ENCODE measurements at places on chromosomes 3 and 15.

DNA sequence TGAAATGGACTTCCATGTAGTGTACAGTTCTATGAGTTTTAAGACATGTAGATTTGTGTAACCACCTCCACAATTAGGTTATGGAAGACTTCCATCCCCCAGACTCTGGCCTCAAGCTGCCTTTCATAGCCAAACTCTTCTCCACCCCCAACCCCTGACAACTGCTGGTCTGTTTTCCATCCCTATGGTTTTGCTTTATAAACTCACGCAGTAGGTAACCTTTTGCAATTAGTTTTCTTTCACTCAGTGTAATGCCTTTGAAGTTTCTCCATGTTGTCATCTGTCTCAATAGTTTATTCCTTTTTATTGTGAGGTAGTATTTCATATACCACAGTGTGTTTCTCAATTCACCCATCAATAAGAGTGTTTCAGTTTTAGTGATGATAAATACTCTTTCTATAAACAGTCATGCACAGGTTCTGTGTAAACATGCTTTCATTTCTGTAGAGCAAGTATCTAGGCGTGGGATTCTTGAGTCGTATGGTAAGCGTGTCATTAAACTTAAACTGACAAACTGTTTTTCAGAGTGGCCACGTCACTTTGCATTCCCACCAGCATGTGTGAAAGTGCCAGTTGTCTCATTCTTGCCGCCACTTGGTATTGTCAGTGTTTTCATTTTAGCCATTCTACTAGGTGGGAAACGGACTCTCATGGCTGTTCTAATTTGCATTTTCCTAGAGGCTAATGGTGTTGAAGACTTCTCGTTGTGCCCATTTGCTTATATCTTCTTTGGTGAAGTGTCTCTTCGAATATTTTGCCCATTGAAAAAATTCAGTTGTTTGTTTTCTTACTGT, 47.3 kb upstream of the ALDH1A3 start:
- no peaks in the 10 kb centered on the region for H3K36me3 ChIP-seq
- H3K27ac ChIP-seq = no peak overlapping the region
- no peaks in the 10 kb centered on the region for H3K27me3 ChIP-seq
- no peak overlapping the region for H3K4me3 ChIP-seq
- H3K4me1 ChIP-seq = peaks cover 13% of the 10 kb centered on the region

DNA sequence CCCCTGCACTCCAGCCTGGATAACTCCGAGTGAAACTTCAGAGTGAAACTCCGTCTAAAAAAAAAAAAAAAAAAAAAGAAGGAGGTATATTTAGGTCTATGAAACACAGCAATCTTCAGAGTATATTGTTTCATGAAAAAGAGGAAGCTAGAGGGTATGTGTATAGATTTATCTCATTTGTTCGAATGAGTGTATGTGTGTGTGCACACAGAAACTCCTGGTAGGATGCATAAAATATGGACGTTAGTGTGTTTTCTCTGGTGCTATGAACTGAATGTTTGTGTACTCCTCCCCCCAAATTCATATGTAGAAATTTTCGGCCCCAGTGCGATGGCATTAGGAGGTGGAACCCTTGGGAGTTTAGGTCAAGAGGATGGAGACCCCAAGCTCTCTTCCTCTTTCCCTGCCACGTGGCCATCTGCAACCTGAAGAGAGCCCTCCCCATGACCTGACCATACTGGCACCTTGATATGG, 98.6 kb upstream of the KLF13 start:
- no peak overlapping the region for H3K4me3 ChIP-seq
- DNase-seq = no peak
- peaks cover 19% of the 10 kb centered on the region for H3K4me1 ChIP-seq
- H3K27ac ChIP-seq = no peak overlapping the region

- no peaks in the 10 kb centered on the region for H3K27me3 ChIP-seq
- no peak for DNase-seq
- no peak overlapping the region for H3K27ac ChIP-seq
- no peaks in the 10 kb centered on the region for H3K36me3 ChIP-seq
- H3K4me3 ChIP-seq = no peak overlapping the region
Observed at GRCh38 chr3:72655723-72656122, 192.5 kb downstream of the SHQ1 start.

DNA sequence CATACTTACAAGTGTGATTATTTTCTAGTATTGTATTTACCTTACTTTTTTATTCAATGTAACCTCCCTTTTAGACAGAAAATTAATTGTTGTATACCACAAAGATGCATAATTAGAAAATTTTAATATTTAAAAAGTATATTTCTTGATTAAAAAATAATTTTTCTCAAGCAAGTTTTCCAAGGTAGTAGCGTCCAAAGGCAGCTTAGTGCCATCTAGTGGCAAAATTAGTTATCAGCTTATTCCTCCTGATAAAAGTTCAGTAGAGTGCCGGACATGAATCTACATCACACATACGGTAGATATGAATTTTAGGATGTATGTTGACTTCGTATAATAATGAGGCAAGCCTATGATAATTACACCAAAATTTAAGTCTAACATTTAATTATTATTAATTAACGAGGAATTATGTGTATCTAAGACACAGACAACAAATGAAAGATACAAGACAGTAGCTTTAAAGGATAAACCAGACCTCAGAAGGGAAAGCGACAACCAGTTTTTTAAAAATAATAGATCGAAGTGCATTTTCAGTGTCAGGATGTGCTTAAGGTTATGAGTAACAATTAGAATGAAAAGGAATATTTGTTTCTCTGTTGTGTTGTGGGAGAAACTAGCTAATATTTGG, 405.9 kb downstream of the ROBO1 start:
- no peak overlapping the region for H3K27ac ChIP-seq
- H3K27me3 ChIP-seq = no peaks in the 10 kb centered on the region
- DNase-seq = no peak
- H3K4me1 ChIP-seq = peaks cover 8% of the 10 kb centered on the region
- H3K4me3 ChIP-seq = no peak overlapping the region

- DNase-seq = no peak
- no peaks in the 10 kb centered on the region for H3K36me3 ChIP-seq
- no peak overlapping the region for H3K4me3 ChIP-seq
- no peak overlapping the region for H3K27ac ChIP-seq
- H3K4me1 ChIP-seq = no peaks in the 10 kb centered on the region
Observed at GRCh38 chr3:140288595-140288994, 353.6 kb downstream of the CLSTN2 start.

DNA sequence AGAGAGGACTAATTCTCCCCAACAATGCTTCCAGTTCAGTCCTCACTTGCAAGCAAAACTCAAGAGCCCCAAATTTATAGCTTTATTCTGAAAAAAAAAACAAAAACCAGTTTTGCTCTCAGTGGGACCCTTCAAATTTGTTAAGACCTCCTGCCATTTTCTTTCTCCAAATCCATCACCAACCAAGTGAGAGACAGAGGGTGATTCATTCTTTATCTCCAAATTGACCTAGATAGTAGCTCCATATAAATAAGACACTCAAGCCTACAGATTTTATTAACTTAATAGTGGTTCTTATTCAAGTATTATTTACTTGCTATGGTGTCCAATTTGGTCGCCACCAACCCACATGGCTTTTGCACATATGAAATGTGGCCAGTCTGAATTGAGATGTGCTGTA, 195.8 kb downstream of the RORA start:
- H3K4me3 ChIP-seq = no peak overlapping the region
- H3K36me3 ChIP-seq = no peaks in the 10 kb centered on the region
- peaks cover 18% of the 10 kb centered on the region for H3K4me1 ChIP-seq
- no peaks in the 10 kb centered on the region for H3K27me3 ChIP-seq
- no peak for DNase-seq
- H3K27ac ChIP-seq = no peak overlapping the region

DNA sequence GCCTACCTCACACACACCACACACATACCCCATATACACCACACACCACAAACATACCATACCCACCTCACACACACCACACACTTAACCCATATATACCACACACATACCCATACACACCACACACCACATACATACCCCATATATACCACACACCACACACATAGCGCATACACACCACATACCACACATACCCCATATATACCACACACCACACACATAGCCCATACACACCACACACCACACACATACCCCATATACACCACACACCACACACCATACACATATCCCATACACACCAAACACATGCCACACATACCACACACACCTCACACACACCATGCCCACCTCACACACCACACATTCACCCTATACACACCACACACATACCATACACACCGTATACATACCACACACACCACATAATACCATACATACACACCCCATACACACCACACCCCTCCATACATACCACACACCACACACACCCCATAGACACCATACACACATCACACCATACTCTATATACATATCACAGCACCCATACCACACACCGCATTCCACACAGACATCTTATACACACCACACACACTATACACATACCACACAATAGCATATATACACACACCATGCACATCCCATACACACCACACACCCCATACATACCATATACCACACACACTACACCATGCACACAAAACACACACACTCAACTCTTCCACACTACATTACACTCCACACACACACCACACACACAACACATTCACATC, 29.5 kb downstream of the APBA2 start:
- H3K27me3 ChIP-seq = no peaks in the 10 kb centered on the region
- no peak for DNase-seq
- H3K4me3 ChIP-seq = no peak overlapping the region
- no peak overlapping the region for H3K27ac ChIP-seq

DNA sequence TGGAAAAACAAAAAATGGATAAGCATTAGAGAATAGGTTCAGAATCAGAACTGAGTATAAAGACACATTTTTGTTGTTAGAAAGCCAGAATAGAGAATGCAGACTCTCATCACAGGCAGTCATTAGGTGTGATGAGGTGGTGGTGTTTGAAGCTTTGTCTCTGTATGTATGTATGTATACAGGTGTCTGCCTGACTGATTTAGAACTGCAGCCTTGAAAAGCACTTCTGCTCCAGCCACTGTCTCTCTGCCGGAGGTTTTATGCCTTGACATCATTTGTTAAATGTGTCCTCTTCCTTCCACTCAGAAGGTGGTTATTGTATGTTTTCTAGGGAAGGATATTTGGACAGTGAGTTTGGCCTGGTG, 80.7 kb upstream of the ZBED2 start:
- H3K36me3 ChIP-seq = no peaks in the 10 kb centered on the region
- no peak overlapping the region for H3K4me3 ChIP-seq
- DNase-seq = no peak
- no peaks in the 10 kb centered on the region for H3K27me3 ChIP-seq
- no peak overlapping the region for H3K27ac ChIP-seq

DNA sequence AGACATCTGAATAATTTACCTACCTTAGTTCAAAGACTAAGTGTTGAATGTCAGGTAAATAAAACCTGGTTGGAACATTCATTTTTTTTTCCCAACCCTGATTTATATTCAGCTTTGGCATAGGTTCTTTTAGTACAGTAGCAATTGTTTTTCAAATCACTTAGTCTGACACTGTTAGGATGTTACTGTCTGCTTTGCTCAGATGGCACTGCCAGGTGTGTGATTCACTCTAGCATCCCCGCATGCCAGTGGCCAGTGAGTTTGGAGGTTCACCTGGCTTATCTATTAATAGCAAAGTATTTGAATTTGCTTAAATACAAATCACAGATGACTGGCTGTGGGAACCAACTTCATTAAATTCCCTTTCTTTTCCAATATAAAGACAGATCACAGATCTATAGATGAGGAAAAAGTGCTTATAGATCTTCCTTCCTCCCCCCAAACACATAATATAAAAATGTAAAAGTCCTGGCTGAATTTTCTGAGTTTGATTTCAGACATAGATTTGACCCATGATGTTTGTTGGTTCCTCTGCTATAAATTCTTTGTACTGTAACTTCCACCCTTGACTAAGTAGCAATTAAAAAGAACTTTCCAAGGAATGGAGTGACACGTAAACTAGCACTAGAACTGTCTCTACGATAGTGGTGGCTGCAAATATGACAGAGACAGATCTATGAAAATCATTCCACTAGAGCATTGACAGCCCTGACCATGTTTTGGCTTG, 3.9 kb downstream of the THBS1 start:
- peaks cover 59% of the 10 kb centered on the region for H3K4me1 ChIP-seq
- H3K27me3 ChIP-seq = no peaks in the 10 kb centered on the region
- H3K4me3 ChIP-seq = no peak overlapping the region
- DNase-seq = no peak

DNA sequence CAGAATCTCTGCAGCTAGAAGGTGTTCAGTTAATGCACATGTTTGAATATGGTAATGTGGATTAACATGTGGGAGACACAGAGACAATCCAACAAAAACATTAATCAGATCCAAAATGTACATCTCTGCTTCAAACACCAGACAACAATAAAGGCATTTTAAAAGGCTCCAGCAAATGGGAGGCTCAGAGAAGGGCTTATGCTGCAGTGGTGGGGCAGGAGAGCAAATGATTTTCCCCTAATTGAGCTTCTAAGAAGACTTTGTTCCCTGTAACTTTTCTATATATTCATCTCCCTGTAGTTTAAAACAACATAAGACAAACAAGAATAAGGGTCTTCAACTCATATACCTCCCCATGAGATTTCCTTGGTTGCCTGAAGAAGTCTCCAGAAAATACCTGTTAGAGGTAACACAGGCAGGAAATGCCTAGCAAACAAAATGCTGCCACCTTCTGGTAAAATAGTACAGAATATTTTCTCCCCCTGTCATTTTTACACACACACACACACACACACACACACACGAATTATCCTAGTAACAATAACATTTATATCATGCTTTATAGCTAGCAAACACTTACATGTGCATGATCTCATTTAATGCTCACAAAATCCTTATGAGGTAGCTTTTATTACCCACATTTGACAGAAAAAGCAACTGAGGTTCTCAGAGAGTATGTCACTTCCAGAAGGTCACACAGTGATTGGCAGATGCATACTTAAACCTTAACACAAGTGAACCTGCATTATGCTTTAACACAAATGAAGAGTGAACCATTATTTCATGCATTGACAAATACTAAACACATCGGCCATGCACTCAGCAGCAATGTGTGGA, 123.4 kb upstream of the MB21D2 start:
- no peaks in the 10 kb centered on the region for H3K4me1 ChIP-seq
- no peak overlapping the region for H3K4me3 ChIP-seq
- DNase-seq = no peak
- no peak overlapping the region for H3K27ac ChIP-seq
- H3K36me3 ChIP-seq = no peaks in the 10 kb centered on the region

DNA sequence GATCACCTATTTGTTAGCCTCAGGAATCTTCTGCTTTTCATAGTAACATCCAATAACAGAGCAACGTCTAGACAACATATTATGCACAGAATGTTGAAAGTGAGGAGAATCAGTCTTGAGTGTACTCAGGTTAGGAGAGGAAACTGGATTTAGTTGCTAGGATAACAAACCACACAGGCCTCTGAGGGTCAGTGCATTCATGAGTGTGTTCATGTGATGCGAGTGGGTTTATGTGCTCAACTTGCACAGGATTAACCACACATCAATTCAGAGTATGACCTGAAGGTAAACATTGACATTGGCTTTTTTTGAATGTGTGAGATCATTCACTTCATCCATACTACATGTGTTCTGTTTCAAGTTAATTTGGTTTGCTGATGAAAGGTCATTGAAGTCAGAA, 287.6 kb downstream of the DIPK2A start:
- no peak overlapping the region for H3K27ac ChIP-seq
- H3K36me3 ChIP-seq = no peaks in the 10 kb centered on the region
- no peaks in the 10 kb centered on the region for H3K27me3 ChIP-seq
- H3K4me3 ChIP-seq = no peak overlapping the region
- DNase-seq = no peak

GRCh38 chr3:175073219-175073905, 214.2 kb downstream of the NAALADL2 start:
- no peaks in the 10 kb centered on the region for H3K36me3 ChIP-seq
- no peaks in the 10 kb centered on the region for H3K27me3 ChIP-seq
